ENCODE measurements at places on chromosomes 2 and 18.

DNA sequence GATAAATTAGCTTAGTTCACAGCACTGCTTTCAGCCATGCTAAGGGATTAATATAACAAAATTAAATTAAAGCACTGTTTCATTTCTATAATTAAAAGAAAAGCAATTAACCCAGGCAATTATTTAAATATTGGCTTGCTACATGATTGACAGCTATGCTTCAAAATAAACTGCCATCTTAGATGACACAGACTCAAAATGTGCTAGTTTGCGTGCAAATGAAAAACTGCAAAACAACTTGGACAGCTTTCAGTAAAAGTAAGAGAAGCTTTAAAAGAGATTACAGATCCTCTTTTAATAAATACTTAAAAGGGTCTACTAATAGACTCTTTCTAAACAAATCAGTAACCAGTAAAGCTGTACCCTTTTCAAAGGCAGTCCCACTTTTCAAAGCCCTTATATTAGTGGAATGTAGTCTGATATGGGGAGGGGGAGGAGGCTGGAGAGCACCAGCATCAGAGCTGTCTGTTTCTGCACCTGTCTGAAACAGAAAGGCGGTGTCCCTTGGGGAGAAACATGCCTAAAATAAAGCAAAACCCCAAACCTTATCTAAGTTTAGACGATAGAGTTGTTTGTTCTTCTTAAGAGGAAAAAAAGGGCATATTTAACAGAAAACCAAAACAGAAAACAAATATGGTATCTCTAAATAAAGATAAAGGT, 20.8 kb downstream of the EIF2AK3 start:
- DNase-seq: peak; percentile 95

- DNase-seq: no peak
These were observed 106.3 kb downstream of the GPR39 start for GRCh38 chr2:132522901-132523300.

DNA sequence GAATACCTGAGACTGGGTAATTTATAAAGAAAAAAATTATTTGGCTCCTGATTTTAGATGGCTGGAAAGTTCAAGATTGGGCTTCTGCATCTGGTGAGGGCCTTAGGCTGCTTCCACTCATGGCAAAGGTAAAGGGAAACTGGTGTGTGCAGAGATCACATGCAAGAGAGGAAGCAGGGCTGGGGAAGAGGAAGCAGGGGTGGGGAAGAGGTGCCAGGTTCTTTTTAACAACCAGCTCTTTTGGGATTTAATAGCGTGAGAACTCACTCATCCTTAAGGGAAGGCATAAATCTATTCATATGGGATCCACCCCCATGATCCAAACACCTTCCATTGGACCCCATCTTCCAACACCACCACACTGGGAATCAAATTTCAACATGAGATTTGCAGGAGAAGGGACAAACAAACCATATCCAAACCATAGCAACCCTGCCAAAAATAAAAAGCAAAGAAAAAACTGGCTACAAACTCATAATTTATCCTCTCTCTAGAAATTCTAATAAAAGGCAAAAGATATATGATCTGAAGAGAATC, 30.4 kb downstream of the PRKRA start:
- DNase-seq: no peak

DNA sequence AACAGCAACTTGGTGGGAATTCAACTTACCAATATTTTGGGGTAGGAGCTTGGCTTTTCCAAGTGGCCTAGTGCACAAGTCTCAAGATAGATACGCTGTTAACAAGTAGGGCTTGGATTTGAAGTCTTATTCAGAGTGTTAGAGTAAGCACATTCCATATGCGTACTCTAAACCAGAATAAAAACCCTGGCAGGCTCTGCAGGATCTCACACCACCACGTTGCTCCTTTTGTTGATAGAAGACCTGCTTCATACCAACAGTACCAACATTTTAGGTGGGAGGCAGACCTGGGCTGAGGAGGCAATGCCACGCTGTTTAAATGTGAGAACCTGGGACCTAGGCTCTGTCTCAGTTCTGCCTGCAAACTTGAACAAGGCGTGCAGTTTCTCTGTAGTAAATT, 214.0 kb downstream of the RNF144A start:
- DNase-seq: no peak
